SJSA1 (cell line): ENCODE measurements at places on chromosomes 16 and 17.
A peak's percentile ranks its signal among the peaks of the same experiment; 100 is the strongest.

DNA sequence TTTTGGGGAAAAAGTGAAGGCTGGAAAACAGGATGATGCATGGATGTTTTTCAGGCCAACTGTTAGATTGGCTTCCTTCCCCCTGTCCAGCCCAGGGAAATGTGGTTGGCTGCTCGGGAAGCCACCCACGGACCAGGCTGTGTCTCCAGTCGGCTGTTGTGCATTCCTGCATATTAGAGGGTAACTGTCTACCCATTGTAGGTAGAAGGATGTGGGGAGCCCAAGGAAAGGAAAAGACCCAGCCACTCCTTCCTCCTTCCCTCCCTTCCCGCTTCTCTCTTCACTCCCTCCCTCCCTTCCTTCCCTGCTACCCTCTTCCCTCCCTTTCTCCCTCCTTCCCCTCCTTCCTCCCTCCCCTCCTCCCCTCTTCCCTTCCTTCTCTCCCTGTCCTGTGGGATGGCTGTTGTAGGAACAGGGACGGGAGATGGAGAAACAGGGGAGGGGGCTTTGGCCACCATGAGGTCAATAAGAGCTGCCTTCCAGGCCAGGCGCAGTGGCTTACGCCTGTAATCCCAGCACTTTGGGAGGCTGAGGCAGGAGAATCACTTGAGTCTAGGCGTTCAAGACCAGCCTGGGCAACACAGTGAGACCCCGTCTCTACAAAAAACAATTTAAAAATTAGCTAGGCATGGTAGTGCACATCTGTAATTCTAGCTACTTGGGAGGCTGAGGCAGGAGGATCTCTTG lies 16.9 kb downstream of the SYT17 start:
- peak; percentile 14 for DNase-seq

GRCh38 chr16:81429045-81429521 lies 15.5 kb upstream of the CMIP start:
- peak; percentile 65 for DNase-seq

GRCh38 chr16:82841108-82841507 lies 214.3 kb downstream of the CDH13 start:
- DNase-seq: no peak

GRCh38 chr17:35531160-35531559 lies 6.3 kb downstream of the SLFN12L start:
- DNase-seq: no peak

GRCh38 chr16:75494661-75495075 lies 573 bp downstream of the CHST6 start:
- no peak for DNase-seq

DNA sequence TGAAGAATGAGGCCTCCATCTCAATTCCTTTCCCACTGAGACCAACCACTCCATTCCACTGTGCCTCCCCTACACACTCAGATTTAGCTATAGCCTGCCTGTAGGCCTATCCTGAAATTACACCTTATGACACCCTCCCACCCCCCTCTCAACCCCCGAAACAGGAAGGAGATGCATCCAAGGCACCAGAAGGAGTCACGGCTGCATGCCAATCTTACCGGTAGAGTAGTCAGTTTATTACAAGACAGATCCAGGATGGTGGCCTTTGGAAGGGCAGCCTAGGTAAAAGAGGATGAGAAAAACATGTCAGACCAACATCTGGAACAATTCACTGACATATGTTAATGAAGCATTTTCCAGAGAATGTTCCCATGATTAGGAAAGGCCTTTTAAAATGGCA lies 2.6 kb downstream of the LRRC59 start:
- no peak for DNase-seq

GRCh38 chr16:2976201-2976600 lies 4.0 kb downstream of the PKMYT1 start:
- no peak for DNase-seq

DNA sequence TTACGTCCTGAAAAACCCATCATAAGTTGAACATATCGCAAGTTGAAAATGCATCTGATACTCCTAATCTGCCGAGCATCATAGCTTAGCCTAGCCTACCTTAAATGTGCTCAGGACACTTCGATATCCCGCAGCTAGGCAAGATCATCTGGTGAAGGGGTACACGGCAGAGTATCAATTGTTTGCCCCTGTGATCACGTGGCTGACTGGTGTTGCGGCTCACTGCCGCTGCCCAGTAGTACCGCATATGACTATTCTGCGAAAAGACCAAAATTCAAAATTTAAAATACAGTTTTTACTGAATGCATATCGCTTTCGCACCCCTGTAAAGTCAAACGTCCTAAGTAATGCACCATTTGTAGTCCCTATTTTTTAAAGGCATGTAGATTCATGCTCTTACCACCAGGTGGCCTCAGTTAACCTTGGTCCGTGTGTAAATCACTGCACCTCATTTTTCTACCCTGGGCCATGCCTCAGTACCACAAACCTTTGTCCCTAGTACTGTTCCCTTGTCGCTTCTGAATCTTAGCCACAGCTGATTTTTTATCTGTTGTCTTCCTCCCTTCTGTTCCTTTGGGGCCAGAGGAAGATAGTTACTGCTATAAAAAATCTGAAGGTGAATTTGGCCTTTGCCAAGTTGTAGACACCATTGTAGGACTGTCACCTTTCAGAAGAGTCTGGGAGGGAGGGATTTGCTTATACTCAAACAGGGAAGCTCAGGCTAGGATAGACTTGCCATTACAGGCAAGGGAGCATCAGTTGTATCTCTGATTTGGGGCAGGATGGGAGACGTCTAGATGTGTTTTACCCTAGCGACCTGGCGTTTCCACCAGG lies 34.4 kb downstream of the WWP2 start:
- DNase-seq: peak; percentile 46

GRCh38 chr17:9814337-9814945 lies 7.4 kb downstream of the GSG1L2 start:
- DNase-seq: no peak

GRCh38 chr16:16797239-16797638 lies 418.3 kb downstream of the NPIPA7 start:
- DNase-seq: no peak

DNA sequence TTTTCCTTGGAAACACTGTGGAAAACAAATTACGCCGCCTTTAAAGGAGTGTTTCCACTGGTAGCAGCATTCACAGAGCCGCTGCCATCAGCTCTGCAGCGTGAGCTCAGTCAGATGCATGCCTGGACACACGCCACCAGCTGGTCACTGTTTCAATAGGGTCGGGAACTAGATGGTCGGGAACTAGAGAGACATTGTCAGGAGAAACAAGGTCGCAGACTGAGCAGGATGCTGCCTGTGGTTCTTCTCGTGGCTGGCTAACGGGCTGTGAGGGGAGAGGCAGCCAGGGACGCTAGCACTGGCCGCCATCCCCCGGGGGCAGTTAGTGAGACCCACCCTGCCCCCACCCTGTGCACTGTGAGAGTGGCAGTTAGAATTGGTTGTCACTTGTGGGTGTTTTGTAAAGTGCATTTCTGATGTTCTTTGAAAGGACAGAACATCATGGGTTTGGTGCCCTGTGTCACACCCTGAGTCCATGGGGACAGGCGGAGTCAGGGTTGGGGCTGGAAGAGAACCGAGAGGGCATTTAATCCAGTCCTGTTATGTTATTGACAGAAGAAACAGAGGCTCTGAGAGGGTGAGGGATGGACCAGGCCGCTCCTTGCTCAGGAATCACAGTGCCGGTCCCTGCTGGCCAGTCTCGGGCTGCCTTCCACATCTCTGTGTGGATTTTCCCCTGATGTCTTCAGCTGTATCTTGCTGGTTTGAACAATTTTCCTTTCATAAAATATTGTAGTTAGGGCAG lies 86.3 kb downstream of the SPECC1 start:
- peak; percentile 53 for DNase-seq

DNA sequence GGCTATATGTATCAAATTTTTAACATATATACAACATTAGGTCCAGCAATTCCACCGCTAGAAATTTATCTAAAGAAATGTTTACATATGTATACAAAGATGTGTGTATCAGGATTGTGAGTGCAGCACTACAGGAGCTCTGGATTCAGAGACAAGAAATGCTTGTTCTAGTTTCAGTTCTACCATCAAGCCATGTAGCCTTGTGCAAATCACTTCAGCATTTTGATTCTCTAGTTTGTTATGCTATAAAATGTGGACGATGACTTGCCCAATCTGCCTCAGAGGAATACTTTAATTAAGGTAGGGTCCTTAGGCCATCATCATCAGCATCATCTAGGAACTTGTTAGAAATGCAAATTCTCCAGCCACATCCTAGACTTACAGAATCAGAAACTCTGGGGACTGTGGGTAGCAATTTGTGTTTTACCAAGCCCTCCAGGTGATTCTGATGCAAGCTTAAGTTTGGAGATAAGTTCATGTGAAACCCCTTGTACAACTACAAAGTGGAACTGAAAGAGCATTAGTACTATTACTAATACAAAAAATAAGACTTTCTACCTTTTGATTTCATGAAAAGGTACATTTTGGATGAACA lies 131.2 kb upstream of the CORO6 start:
- DNase-seq: no peak

DNA sequence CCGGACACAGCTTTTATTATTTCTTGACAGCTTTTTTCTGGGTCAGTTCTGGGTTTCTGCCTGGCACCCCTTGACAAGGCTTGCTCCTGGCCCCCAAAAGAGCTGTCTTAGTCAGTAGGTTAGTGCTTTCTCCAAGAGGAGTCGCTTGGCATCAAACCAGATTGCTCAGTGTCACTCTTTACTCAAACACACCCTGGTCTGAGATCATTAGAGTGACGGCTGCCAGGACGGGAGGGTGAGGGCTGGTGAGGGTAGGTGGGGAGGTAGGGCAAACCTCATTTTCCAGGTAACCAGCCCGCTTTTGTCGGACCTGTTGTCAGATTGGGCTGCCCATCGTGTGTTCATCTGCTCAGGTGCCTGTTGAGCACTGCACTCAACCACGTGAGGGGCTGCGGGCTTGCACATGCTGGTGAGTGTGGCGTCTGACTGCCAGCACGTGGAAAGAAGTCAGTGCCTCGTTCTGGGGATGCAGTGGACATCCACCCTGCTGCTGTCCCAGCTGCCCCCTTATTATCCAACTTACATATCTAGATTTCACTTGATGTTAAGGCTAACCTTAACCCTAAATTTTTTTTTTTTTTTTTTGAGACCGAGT lies 12.4 kb downstream of the TMEM94 start:
- DNase-seq: no peak

GRCh38 chr16:47047524-47048203 lies 74.2 kb upstream of the DNAJA2 start:
- DNase-seq: no peak

- peak; percentile 49 for DNase-seq
Observed at GRCh38 chr17:50053654-50053960, 2.3 kb upstream of the ITGA3 start.

DNA sequence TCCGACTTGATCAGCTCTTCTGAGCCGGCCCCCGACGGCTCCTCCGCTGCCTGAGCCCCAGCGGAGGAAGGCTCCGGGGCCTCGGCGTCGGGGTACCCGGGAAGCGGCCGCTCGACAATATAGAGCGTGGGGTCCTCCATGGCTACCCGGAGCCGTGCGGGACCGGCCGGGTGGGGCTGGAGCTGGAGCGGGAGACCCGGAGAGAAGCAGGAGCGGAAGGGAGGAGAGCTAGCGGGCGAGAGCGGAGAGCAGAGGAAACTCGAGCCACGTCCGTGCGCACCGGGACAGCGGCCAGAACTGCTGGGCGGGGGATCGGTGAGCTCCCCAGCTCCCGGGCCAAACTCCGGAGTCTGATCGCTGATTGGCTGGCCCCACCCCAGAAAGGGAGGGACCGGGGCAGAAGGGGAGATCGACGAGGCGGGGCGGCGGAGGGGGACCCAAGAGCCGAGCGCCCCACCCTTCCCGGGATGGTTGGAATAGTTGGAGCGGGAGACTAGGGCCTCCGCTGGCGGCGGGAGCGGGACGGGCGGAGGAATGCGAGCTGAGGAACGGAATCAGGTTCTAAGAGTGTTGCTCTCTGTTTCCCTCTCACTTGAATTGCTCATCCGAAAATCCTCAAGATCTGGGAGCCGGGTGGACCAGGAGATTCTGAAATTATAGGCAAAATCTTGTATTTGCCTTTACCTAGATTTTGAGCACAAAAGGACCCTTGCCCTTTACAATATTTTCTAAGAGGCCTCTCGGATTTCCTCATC lies at the start of gene CAVIN1:
Gene CAVIN1 (minus strand): TSS at position 299 of the 755 bp plus-strand sequence. CDS start 159 bp downstream, at position 140.
- DNase-seq: peak; percentile 97

- DNase-seq: no peak
Observed at GRCh38 chr16:29986231-29986630, 9.2 kb downstream of the HIRIP3 start.

- DNase-seq: no peak
Observed at GRCh38 chr16:16022683-16023064, 73.3 kb downstream of the ABCC1 start.

DNA sequence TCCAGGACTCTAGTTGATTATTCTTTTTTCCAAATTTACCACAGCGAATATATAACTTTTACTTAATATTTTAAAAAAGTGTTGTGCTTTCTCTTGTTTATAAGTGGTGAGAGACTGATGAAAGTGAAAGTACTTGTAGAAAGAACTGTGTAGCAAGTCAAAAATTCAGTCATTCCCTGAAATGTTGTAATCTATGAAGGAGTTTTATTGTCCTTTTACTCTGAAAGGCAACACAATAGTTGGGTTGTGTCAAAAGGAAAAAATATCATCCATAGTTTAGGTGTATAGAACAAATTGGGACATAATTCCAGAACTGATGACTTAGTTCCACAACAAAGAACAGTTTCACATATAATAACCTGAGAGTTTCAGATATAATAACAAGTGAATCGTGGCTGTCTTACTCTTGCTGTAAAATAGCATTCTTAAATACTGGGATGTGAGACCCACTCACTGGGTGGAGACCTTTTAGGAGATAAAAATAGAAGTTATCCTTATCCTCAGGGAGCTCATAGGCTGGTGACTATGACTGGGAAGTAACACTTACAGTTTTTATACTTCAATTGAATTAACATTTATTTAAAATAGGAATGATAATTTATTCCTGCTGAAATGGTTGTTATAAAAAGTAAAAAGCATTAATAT lies 20.6 kb downstream of the CYB5B start:
- peak; percentile 47 for DNase-seq

DNA sequence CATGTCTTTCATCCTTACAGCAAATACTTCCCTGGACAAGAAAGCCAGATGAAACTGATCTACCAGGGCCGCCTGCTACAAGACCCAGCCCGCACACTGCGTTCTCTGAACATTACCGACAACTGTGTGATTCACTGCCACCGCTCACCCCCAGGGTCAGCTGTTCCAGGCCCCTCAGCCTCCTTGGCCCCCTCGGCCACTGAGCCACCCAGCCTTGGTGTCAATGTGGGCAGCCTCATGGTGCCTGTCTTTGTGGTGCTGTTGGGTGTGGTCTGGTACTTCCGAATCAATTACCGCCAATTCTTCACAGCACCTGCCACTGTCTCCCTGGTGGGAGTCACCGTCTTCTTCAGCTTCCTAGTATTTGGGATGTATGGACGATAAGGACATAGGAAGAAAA lies 3.7 kb downstream of the TMUB2 start:
- DNase-seq: no peak

- DNase-seq: no peak
Observed at GRCh38 chr16:12661656-12662172, 142.0 kb downstream of the CPPED1 start.
